NCI-H1048 (cell line): ENCODE measurements at places on chromosomes 13 and 19.

- DNase-seq = no peak
Measured at GRCh38 chr13:31116224-31116623, 45.5 kb downstream of the HSPH1 start.

GRCh38 chr19:29676586-29676985, 11.3 kb downstream of the PLEKHF1 start:
- DNase-seq = no peak

DNA sequence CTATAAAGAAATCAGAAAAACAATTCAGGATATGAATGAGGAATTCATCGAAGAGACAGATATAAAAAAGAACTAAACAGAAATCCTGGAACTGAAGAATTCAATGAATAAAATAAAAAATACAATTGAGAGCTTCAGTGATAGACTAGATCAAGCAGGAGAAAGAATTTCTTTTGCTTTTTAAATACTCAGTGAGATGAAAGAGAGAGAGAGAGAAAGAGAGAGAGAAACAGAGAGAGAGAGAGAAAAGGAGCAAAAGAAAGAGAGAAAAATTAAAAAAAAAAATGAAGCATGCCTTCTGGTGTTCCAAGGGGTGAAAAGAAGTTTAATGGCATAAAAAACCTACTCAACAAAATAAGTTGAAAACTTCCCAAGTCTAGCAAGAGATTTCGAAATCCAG, 22.0 kb upstream of the SLC7A9 start:
- no peak for DNase-seq

GRCh38 chr19:23365222-23365621, 30.0 kb downstream of the ZNF91 start:
- DNase-seq = no peak

DNA sequence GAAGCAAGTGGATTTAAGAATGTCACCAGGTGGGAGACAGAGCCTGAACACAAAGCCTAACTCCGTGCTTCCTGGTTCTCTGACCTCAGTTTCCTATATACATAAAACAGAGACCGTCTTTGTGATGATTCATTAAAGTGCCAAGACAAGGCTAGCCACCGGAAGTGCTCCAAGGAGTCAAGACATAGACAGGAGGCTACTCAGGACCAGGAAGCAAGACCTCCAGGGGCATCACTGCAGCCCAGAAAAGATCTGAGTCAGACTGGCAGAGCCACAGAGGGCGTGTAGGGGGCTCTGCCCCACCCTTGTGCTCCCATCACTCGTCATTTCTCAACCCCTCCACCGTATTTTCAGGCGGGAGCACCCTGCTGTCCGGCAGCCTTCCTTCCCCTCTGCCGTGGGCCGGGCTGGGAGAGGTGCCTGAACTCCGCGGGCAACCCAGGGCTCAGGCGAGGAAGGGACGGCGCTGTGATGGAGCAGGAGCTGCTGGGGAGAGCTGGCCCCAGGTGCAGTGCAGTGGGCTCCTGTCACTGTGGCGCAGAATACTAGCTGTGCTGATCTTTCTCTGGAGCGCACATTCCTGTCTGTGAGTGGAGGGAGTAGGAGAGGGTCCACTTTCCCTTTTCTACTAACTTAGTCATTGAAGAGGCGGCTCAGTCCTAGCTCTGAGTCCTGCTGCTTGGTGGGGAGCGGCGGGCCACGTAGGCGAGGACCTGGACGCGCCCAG, 134.7 kb upstream of the GPR12 start:
- DNase-seq = no peak

DNA sequence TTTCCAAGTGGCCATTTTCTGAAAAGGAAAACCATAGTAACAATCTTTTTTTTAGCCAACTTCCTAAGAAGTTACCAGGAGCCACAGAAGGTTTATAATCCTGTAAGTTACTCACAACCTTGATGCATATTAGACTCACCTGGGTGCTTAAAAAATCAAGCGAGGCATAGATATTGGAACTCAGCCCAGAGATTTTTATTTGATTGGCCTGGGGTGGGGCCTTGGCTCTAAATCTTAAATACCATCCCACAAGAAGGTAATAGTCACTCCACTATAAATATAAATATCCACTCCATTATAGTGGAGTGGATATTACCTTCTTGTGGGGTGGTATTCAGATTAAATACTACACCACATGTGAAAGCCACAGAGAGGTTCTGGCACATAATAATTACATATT, 429.6 kb downstream of the RFC3 start:
- DNase-seq = no peak

DNA sequence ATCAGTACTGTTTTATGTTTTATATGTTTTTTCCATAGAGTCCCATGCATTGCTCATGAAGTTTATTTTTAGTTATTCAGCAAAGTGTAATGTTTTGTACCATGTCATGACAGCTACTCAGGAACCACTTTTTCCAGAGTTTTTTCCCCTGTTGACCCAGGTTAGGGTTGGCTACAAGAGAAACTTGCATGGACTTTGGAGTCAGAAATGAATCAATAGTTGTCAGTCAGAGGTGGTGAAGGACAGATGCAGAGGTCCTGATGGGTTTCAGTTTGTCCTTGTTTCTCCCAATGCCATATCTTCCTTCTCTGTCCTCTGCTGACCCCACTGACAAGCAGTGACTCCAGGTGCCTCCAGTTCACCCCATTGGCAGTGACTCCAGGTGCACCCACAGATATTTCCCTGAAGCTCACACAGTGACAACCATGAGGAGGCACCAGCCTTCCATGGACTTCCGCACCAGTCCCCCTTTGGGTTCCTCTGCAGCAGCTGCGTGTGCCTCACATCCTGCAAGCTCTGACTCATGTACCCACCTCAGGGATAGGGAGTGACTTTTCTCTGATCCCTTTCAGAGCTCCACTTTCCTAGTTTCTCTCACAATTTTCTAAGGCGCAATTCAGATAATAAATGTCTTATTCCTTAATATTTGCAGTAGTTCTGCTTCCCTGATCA, 92.1 kb downstream of the AKAP11 start:
- DNase-seq = no peak

DNA sequence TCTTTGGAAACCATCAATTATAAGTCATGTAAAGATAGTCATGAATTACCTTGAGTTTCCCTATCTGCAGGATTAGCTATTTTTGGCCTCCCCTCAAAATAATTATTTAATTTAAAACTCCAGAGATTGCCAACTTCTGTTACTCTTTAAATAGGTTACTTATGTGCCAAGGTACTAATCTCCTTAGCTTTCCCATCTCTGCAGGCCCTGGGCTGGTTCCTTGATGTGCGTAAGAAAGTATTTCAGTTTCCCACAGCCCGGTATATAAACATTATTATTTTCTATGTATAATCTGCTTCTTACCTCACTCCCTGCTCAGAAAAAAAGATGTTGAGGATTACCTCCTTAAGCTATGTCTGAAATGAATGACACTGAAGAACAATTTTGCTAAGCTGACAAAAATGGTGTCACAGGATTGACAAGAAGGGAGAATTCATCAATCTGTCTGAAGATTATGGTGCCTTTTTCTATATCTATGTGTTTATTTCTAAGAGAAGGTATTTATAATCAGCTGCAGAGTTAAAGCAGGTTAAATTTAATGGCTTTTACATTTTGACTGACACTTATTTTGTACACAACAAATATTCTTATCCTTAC, 1697.2 kb upstream of the PCDH20 start:
- DNase-seq = no peak
